NCI-H187 treated with DMSO at 0.1 percent for 48 hours (cell line): ENCODE measurements at places on chromosomes 1 and 21.

DNA sequence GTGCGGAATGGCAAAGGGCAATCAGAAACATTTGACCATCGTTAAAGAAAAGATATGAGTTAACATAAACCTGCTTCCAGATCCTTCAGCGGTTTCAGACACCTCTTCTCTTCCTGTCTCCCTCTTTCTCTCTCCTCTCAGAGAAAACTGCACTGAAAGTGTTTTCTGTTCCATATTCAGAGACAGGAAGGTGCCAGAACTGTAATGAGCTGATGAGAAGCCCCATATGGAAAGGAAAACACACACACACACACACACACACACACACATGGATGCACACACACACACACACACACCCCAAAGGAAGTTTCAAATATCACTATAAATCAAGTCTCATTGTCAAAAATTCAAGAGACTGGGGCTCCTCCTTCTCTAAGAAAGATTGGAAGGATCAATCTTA, 515.5 kb downstream of the NUF2 start:
- DNase-seq, result no peak

GRCh38 chr1:164310166-164310565, 248.8 kb upstream of the PBX1 start:
- DNase-seq, result no peak

DNA sequence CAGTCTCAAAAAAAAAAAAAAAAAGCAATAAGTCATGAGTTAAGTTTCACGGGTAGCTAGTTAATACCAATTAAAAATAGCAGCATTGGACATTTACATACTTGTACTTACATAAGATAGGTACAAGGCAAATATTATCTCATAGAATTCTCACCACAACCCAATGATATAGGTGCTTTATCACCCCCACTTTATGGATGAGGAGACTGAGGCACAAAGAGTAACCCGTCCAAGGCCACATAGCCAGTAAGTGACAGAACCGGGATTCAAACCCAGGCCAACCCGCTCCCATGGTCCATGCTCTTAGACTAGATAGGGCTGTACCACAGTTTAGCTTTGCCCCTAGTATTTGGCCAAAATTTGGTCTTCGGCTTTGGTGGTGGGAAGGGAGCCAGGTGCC, 132.5 kb upstream of the SLC45A1 start:
- no peak for DNase-seq

DNA sequence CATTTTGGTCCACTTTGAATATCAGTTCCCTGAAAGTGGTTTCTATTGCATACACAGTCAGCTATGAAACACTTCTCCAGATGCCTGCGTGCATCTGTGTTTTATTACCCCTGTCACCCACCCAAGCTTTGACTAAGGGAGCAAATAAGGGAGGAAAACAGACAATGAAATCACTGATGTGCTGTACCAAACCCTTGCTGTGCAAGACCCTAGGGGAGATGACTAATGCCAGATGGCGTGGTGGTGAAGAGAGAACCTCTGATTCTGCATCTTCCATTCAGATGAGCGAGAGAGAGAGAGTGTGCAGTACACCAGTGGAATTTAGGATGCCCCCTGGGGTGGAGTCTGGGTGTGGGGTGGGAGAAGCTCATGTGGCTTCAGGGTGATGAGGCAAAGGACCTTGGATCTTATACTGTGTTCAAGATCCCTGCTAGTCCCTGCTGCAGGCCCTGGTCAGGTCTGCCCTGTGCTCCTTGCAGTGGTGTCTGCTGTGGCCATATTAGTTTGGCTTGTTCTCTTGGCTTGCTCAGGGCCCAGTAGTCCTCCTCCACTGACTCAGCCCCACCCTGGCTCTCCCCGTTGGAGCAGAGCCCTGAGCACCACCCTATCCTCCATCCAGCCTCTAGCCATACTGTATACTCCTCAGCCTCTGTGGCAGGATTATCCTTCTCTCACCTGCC, 18.5 kb downstream of the CLCA1 start:
- no peak for DNase-seq

- DNase-seq, result no peak
Measured at GRCh38 chr1:202516434-202516877, 168.0 kb downstream of the PPP1R12B start.

DNA sequence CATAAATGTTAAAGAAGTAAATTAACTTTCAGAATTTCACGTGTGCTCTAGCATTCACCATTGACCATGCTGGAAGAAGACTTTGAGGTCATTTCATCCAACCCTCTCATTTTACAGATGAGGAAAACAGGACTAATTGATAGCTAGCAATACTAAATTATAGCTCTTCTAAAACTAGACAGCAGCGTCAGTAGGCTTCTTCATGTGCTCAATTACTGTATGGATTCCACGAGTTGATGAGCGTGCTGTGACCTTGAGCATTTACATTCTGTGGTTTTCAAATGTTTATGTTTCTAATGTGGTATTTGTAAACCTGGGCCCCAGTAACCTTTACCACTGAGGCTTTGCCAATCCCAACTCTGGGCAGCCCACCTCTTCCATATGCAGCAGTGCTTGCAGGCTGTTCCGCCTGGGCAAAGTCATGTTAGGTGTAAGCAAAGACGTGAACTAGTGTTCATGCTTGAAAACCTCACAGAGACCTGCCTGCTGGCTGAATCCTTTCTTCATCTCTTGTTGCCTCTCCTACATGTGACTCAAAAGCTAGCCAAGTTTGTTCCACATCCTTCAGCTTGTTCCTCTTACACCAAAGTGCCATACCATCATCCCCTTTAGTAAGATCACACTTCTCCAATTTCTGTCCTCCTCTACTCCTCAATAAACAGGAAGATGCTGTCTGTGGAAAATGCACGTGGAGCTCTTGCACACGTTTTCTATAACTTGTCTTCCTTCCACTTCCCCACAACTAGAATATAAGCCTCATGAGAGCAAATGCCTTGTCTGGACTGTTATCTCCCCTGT, 17.2 kb downstream of the KCNJ15 start:
- no peak for DNase-seq

DNA sequence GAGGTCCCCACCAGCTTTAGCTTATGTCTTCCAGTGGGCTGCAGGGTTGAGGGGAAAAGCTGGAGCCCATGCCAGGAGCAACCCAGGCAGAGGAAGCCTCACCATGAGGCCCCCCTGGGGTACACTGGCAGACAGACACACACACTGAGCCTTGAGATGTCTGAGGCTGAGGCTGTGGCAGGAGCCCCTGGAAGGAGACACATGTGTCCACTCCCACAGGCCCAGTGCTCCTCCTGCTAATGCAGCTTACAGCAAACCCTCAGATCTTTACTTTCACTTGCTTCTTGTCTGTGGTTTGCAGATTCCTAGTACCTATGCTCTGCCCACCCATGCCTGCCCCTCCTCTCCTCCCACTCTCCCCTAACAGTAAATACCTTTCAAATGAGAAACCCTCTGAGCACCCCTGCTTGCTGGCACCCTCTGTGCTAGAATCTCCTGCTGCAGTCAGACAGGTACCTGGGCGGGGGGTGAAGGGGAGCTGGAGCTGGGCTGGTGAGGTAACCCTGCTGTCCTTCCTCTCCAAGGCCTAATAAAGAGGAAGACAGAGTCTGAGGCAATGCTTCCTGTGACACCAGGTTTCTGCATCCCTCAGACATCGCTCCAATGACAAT, 63.4 kb upstream of the NEK2 start:
- no peak for DNase-seq

DNA sequence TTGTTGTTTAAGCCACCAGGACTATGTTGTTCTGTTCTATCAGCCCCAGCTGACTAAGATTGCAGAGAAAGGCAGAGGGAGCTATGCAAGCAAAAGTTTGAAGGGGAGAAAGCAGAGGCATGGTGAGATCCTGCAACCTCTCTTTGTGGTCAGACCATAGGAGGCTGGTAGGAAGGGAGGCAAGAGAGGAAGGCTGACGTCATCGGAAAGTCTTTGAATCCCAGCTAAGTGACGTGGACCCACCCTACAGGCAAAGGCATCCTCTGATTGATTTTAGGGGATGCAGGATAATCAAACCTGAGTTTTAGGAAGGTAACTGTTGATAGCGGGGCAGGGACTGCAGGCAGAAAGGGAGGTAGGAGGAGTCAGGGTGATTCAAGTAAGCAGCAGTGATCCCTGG, 23.3 kb upstream of the TNNI1 start:
- DNase-seq, result no peak

DNA sequence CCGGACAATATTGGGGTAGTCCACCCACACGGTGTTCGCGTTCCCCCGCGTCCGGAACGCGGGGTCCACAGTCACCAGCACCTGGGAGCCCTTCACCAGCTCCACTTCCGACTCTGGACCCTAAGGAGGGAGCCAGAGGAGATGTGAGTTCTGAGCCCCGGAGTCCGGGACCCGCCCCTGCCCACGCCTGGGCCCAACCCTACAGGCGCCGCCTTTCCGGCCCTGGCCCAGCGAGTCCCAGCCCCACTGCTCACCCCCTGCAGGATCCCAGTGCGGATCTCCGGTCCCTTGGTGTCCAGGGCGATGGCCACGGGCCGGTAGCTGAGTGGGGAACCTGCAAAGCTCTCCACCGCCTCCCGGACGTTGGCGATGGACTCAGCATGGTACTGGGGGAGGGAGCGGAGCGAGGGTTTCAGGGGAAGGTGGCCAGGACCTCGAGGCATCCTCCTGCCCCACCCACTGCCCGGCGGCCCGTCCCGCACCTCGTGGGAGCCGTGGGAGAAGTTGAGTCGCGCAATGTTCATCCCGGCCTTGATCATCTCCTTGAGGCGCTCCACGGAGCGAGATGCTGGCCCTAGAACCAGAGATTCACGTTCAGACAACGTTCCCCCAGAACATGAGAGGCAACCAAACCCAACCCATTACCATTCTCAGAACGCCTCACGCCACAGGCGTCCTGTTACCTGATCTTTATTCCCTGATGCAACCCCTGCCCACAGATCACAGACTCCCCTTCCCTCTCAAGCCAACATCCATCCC, 5.9 kb downstream of the PKLR start:
- DNase-seq, result no peak

DNA sequence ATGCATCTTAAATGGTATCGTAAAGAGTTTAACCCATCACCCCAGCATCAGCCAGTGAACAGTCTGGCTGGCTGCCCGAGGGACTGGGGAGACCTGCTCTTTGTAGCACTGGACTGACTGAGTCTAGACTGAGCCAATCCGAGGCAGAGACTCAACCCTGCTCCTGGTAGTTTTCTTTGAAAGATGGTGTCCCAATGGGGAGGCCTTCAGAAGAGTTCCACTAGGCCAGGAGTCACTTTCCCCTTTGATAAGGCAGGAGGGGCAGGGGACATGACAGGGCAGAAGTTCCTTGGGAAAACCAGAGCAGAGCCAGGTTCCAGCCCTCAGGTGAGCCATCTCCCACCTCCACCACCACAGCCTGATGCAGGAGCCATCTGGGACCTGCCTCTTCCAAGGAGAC, 203.5 kb downstream of the CAMTA1 start:
- no peak for DNase-seq

GRCh38 chr21:17466166-17466565, 46.7 kb upstream of the CXADR start:
- DNase-seq, result no peak

DNA sequence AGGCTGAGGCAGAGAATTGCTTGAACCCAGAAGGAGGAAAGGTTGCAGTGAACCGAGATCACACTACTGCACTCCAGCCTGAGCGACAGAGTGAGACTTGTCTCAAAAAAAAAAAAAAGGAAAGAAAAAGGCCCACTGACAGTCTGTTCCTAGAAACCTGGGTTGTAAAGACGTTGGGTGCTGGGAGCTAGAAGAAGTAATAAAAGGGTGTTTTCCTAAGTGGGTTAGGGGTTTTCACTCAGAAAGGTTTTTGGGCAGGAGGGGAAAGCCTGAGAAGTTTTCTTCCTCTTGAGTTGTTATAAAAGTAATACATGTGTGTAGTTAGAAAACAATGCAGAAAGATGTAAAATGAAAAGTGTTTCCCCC, 25.4 kb downstream of the CELA3A start:
- no peak for DNase-seq

DNA sequence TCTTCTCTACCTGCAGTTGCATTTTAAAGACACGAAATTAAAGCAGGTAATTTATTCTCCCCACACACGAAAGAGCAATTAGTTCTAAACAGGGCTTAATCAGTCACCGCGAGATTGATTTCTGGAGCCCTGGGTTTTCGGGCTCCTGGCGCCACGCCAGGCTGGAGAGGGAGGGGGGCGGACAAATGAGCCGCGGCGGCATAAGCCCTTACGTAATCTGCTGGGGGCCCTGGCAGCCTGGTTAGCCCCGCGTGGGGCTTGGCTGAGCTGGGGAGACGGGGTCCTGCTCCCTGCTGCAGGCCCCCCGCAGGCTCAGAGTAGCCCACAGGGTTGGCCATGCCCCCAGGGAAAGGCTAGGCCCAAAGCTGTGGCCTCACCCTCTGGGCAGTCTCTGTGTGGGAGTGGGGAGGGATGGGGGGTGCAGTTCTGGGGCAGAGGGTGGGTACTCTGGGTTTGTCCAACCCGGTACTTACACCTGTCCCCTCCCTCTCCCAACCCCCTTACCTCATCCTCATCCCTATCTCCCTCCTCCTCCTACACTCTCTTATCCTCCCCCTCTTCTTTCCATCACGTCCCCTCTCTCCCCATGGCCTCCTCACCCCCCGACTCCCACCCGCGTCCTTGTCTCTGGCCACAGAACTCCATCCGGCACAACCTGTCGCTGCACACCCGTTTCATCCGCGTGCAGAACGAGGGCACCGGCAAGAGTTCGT, 19.9 kb downstream of the FOXO6 start:
- no peak for DNase-seq

GRCh38 chr1:208209896-208210589, 34.1 kb downstream of the PLXNA2 start:
- DNase-seq, result no peak

GRCh38 chr1:246351721-246352120, 155.4 kb downstream of the SMYD3 start:
- DNase-seq, result no peak

DNA sequence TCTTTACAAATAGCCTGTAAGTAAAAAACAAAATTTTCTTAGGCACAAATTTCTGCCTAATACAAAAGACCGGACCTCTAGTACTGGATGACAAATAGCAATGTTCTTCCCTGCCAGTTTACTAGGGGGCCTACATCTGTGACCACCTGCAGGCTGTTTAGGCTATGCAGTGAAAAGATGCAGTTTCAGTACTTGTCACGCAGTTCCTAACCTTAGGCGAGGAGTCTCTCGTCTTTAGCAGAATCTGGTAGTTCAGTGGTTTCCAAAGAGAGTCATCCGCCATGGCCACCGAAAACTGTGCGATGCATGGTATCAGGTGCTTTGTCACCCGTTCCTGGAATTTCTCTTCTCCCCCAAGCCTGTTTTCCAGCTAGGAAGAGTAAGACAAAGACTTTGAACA, 29.6 kb downstream of the LGALS8 start:
- no peak for DNase-seq

DNA sequence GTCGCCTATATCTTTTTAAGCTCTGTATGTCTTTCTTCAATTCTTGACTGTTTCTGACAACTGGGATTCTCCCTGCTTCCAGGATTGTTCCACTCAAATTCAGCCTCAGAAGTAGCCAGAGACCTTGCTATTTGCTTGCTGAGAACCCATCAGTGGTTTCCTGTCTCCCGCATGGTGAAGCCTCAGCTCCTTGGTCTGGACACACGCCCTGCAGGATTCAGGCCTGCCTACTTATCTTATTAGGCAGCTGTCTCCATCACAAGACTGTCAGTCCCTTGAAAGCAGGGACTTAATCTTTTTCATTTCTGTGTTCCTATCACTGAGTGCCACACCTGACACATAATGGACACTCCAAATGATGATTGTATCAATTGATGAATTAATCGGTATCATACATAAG, 175.3 kb downstream of the PLPP3 start:
- no peak for DNase-seq

- DNase-seq, result no peak
Measured at GRCh38 chr21:41373253-41373652, 11.4 kb downstream of the MX2 start.

- DNase-seq, result no peak
Measured at GRCh38 chr1:158830074-158830677, 975 bp upstream of the MNDA start.
